Activated naive CD8-positive, alpha-beta T cell treated with anti-CD3 and anti-CD28 coated beads, Interleukin-2, amount 10 ng/mL, durations not matched to agents 7 days and 5 days (primary cell): ENCODE measurements at places on chromosomes 5 and 9. TPM values are rescaled to one million over a fixed set of nuclear protein-coding genes. Genes with fewer than 3 reads are reported as not detected.

DNA sequence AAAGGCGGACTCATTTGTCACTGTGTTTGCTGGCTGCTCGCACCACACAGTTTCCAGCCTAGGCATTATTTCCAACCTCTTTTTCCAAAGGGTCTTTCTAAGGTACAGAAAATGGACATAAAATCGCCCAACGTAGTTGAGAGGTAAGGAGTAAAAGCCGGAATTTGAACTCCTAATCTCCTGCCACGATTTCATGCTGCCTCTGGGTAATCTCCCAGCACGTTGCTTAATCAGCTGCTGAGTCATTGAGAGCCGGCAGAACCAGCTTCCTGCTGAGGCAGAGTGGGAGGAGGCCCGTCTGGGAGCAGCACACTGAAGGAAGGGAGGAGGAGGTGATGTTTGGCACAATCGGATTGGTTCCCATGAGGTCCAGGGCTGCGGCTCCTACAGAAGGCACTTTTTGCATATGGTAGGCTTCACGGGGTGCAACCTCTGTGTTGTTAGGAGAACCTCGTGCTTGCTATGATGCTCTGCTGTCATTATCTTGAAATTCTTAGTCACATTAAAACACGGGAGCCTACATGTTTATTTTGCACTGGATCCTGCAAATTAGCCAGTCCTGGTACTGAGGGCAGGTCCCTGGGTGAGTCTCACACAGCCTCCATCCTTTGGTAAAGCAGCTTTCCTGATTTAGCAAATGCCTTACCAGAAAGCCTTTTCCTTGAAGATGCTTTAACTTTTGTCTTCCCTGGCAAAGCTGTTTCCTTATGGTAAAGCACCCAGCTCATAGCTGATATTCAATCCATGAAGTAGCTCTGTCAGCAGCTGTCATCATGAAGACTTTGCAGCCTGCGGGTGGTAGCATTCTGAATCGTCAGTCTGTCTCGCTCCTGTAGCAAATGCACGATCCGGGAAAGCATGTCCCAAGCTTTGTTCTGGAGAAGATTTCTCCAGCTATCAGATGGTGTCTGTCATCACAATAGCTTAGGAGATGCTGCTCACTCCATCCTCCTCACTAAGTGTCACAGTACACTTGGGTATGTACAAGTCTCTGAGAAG lies 191.6 kb upstream of the MSX2 start:
- no peak for DNase-seq

DNA sequence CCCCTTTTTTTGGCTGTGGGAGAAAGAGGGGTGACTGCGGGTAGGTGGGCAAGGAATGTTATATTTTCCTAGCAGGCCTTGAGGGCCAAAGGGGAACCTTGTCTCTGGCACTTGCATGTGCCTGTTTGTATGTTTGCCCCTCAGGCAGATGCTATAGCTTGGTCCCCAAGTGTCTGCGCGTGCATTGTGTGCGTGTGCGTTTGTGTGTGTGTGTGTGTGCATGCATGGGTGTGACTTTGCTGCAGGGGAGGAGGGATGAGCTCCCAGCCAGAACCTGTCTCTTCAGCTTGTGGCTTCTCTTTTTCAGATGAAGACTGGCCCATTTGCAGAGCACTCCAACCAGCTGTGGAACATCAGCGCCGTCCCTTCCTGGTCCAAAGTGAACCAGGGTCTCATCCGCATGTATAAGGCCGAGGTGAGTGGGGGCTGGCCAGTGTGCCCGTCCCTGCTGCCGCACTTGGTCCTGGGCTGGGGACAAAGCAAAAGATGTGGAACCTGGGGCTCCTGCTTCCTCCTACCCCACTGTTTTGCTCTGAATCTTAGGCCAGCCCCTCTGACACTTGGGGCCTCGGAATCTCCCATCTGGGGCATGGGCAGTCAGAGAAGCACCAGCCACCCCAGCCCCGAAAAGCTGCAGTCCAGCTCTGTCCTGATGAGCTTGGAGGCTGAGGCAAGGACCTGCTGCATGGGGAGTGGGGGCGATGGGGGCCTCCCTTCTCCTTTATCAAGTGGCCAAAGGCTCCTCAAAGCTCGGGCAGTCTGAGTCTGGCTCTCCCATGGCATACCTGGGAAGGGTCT lies 31.1 kb downstream of the PTPA start:
- no peak for DNase-seq

DNA sequence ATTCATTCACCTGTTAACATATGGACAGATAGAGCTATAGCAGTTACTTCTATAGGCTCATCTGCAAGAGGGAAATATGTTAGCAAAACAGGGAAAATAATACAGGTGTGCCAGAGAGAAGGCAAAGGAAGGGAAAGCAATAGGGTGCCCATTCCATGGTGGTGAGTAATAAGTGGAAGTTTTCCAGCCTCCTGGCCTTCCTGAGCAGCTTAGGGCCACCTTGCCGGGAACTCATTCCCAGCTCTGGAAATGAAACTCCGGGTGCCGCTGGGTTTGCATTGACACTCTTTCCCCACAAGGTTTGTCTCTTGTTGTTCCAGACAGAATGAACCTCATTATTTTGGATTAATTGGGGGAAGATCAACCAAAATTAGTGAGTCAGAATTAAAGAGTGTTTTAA lies 58.4 kb downstream of the SLC1A3 start:
- no peak for DNase-seq

DNA sequence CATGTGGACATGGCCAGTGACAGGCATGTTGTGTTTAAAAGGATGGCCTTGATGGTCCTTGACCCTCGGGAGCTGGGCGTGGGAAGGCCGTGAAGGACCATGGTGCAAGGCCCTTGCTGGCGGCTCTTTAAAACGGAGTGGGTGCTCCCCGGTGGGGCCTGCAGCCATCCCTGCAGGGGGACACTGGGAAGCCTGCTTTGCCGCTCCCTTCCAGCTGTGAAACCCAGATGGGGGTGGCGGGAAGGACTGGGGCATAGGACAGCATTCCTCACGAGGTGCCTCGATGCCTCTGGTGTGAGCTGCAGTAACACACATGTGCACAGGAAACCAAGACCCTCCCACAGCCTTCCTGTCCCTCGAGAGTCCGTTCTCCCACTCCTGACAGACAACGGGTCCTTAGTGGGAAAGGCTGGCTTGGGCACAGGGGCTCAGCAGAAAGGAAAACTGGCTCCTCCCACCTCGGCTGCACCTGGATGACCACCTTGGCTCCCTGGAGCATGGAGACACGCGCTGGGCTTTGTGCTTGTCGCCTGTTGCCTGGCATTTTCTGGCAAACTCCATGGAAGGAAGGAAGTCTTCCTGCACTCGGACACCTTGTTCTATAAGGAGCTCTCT lies 30.3 kb upstream of the IRX4 start:
- DNase-seq = no peak

GRCh38 chr5:67416986-67417385 lies 220.4 kb upstream of the CD180 start:
- DNase-seq = no peak

DNA sequence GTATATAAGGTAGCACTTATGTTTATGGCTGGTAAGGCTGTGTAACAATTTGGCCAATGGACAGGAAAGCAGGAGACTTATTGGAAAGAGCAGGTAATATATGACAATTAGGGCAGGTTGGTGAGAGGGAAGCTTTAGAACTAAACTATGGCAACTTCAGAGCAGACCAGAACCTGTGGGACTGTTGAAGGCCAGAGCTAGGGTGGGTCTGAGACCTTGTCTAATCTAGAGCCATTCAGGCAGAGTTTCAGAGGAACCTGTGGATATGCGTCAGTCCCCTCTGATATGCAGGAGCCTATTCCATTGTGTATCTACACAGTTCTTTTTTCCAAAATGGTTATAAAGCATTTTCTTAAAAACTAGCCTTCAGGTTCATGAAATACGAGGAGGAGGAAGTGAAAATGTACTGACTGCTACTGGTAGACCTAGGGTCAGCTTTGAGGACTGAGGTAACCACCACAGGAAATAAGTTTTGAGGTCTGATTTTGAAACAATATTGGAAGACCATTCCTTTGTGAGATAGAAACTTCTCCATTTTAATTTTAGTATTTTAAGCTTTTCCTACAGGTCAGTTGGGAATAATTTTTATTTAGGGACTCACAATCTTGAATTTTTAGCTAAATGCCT lies 37.6 kb downstream of the ELL2 start:
- DNase-seq = no peak

DNA sequence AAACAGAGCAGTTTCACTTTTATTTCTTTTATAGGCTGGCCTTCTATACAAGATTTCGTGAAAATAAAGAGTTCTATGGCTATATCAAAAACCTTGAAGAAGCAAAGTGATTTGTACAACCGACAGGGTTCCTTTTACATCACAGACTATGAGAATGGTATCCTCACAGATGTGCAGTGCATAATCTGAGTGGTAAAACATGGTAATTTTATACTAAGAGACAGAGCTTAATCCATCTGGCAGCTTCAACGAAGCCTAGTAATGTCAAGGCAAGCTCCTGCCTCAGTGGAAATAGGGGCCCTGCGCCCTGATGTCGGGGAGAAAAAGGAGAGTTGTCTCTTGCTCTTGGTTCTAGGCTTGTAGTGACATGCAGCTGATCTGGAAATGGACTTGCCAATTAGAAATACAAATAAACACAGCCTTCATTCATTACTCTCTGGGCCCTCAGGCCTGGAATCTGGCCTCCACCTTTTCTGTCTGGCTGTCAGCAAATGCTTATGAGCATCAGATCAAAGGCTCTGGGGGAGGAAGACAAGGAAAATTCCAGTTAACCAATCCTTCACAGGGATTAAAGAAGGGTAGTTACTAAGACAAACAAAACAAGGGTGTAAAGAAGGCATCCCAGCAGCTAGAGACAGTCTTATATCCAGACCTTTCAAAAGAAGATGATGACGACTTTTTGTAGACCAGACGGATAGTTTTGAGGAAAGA lies 33.6 kb upstream of the TRIM32 start:
- no peak for DNase-seq

- no peak for DNase-seq
Measured at GRCh38 chr5:78922879-78923621, 62.1 kb downstream of the ARSB start.

- no peak for DNase-seq
Measured at GRCh38 chr9:76642701-76643209, 121.5 kb upstream of the PCA3 start.

- no peak for DNase-seq
Measured at GRCh38 chr9:83930881-83931280, 9.6 kb upstream of the KIF27 start.

GRCh38 chr9:27181381-27181780 lies 72.4 kb downstream of the TEK start:
- DNase-seq = no peak

GRCh38 chr5:76710991-76711390 lies 4.9 kb upstream of the F2R start:
- DNase-seq = no peak

Gene SPINK4
- not detected for total RNA-seq

Gene WNT8A
- not detected for total RNA-seq
